ENCODE measurements at places on chromosomes 4 and X. TPM values are rescaled to one million over a fixed set of nuclear protein-coding genes. Genes with fewer than 3 reads are reported as not detected.

GRCh38 chrX:38170556-38170955 lies 50.1 kb downstream of the SRPX start:
- no peak for DNase-seq

ZNF718 gene
- 7.7 TPM for total RNA-seq

DNA sequence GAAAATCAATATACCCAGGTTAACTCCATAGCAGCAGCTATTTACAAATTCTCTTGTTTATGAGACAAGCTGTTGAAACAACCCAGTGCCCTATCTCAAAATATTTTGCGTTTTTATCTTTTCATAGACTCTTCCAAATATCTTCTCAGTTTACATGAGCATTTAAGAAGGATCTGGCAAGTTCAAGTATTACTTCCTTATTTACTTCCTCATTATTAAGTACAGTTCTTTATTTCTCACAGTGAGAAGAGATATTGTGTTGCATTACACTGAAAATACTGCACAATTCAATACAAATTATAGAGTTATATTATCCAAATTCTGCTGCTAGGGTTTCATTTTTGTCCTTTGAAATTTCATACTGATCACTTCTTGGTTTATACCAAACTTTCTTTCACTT lies 43.6 kb upstream of the UCP1 start:
- no peak for DNase-seq

SMPX gene
- total RNA-seq, result not detected

DNA sequence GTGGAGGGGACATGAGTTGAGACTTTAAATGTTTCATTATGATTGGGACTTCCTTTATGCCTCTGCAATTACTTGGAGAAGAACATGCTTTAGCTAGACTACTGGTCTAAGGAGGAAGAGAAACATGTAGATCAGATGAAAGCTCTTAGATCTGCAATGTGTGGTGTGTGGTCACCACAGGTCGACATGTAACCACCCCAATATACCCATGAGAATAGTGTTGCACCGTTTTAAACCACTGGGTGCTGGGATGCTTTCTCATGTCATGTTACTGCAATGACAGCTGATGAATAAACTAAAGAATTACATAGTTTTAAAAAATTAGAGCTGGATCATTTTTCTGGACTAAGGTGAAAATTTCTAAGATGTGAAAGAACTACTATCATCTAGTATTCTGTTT lies 1039.7 kb downstream of the RAPGEF2 start:
- DNase-seq, result no peak

- no peak for DNase-seq
Observed at GRCh38 chr4:185591679-185592141, 56.4 kb upstream of the PDLIM3 start.

GRCh38 chrX:43176686-43177085 lies 398.7 kb upstream of the PPP1R2C start:
- DNase-seq, result no peak

STEEP1 gene
- total RNA-seq, result 21.0 TPM

DNA sequence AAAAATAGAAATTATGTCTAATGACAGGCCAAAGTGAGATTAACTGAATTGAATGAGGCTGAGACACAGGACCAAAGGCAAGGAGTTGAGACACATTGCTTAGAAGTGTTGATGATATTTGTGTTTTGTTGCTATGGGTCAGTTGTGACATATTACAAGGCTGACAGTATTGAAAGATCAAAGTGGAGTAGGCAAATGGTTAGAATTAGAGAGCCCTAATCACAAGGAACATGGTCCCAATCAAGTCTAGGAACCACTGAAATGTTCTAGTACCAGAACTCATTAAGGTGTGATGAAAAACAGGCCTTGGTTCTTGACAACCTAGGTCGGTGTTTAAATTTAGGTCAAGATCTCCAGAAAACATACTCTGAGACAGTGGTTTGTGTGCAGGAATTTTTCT lies 896.3 kb upstream of the HS3ST1 start:
- no peak for DNase-seq

CFP gene
- total RNA-seq, result 4.4 TPM

- DNase-seq, result peak; percentile 26
Observed at GRCh38 chrX:132957211-132958090, 978 bp downstream of the HS6ST2 start.

WAS gene
- 95.2 TPM for total RNA-seq

DNA sequence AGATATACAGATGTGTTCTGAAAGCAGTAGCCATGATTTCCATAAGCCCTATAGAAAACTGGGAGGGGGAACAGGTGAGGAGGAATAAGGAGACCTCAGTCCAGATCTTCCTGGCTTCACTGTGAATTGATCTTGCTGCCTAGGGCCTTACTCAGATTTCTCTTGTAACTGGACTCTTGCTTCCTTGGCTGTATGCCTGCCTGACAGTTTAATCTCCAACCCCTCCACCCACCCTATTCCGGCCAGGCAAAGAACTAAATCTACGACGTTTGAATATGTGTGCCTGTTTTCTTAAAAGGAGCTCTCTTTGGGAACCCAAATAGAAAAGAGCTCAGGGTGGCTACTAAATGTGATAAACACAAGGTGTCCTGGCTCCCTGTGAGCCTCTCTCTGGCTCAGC lies 173.0 kb downstream of the GPC3 start:
- DNase-seq, result no peak

GRCh38 chrX:53441531-53442321 lies 7.6 kb upstream of the HSD17B10 start:
- peak; percentile 83 for DNase-seq

DNA sequence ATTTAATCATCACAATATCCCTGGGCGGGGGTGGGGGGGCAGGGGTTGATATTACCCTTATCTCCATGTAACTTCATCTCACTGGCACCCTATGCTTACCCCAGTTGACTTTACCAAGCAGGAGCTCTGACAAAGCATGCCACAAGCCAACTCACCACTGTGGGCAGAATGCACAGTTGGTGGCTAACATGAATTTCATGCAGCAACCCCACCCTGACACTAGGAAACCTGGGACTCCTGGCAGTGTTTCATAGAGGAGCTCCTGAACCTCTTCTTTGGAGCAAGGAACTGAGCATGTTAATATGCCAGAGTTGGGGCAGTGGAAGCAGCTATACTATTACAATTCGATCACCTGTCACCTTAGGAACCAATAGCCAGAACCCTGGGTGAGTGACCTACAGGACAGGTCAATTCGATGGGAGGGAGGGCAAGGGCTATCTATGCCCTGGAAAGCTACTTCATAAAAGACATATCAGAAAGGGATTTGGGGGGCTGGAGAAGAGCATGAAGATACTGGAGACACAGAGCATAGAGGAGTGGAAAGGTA lies 97.2 kb upstream of the ACSL4 start:
- DNase-seq, result no peak

MTNR1A gene
- total RNA-seq, result not detected

- no peak for DNase-seq
Observed at GRCh38 chrX:34810364-34810763, 132.2 kb upstream of the FAM47B start.

GRCh38 chr4:76272073-76272472 lies 20.6 kb downstream of the FAM47E start:
- DNase-seq, result no peak

DNA sequence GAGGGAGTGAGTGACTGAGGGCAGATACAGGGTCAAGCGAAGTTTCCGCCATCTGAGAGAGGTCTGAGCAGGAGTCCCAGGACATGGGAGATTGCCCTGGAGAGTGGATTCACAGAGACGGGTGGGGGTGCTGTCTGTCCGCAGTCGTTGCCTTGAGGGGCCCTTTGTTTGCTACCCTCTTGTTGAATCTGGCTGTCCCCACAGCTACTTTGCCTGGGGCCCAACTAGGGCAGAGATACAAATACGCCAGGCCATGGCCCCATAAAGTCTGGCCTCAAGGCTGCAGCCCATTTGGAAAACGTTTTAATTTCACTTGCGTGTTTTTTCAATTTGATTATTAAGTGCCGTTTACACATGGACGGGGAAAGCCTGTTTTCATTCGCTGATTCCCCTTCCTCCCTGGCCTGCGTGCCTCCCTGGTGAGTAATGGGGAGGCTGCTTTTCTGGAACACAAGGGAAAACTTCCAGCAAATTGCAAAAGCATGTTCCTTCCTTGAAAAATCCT lies 134.4 kb downstream of the SMIM20 start:
- DNase-seq, result no peak

DNA sequence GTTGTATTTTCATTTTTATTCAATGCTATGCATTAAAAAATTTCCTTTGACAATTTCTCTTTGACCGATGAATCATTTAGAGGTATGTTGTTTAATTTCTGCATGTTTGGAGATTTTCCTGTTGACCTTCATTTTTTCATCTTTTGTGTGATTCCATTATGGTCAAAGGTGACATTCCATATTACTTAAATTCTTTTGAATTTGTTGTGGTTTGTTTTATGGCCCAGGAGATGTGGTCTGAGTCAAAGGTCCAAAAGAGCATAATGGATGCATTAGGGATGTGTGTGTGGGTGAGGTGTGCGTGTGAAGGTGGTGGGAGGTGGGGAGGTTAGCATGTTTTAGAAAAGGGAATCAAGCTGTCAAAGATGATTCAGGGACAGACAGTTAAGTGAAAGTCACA lies 76.0 kb upstream of the GIMD1 start:
- no peak for DNase-seq

ADH7 gene
- not detected for total RNA-seq

- no peak for DNase-seq
Observed at GRCh38 chr4:172938072-172938829, 230.4 kb upstream of the GALNT7 start.

GRCh38 chr4:94458682-94459081 lies 6.9 kb downstream of the PDLIM5 start:
- no peak for DNase-seq

GRCh38 chr4:120901731-120902130 lies 20.8 kb downstream of the PRDM5 start:
- no peak for DNase-seq

Measured in activated CD4-positive, alpha-beta memory T cell treated with anti-CD3 and anti-CD28 coated beads for 36 hours (primary cell).